Large intestine (tissue), 12 donors: ENCODE measurements at places on chromosomes 1 and 21. TPM values are rescaled to one million over a fixed set of nuclear protein-coding genes. Genes with fewer than 3 reads are reported as not detected.
A peak's percentile ranks its signal among the peaks of the same experiment; 100 is the strongest.

Gene TMEM54
- 27.7 TPM for polyA plus RNA-seq

- no peak for DNase-seq
- no peaks in the 10 kb centered on the region for H3K4me1 ChIP-seq
- H3K27ac ChIP-seq: no peak overlapping the region
- no peak overlapping the region for H3K4me3 ChIP-seq
- H3K36me3 ChIP-seq: no peaks in the 10 kb centered on the region
These were observed 77.3 kb upstream of the TSPAN2 start for GRCh38 chr1:115166531-115167091.

DNA sequence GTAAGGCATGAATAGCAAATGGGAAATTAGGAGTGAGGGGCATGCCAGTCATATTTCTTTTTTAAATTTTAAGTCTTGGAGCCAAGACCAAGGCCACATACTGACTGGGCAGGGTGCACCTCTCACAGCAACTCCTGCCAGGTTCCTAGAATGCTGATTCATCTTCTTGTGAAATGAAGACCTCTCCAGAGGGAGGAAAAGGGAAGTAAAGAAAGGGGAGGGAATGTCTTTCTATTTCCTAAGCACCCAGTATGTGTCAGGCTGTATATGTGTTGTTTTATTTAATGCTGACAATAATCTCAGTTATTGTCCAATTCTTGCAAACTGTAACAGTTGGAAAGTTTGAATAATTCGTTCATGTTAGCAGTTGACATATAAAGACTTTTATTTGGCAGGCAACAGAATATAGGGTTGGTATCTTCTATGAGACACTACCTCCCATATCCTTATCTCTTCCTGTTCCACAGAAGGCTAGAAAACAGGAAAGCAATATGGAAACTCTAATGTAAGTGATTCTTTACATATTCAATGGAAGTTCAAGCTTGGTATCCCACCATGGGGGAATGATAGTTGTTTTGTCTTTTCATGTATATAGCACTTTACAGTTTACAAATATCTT, 259.1 kb upstream of the USP24 start:
- no peak overlapping the region for H3K4me3 ChIP-seq
- peaks cover 41% of the 10 kb centered on the region for H3K4me1 ChIP-seq
- no peaks in the 10 kb centered on the region for H3K27me3 ChIP-seq
- no peaks in the 10 kb centered on the region for H3K36me3 ChIP-seq
- peak; percentile 41 for DNase-seq

DNA sequence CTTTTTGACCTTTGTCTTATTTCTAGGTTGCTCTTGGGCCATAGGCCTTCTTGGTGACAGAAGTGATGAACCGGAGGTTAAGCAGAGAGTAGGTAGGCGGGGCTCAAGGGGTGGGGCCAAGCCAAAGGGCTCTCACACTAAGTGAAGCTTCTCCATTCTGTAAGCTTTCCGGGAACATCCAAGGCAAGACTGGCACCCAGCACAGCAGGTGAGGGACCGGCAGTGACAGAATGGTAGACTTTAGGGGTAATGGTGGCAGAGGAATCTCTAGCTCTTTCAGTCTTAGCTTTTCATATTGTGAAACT, at the start of gene TNFAIP8L2:
Gene TNFAIP8L2 (plus strand): TSS at position 135 of the 305 bp plus-strand sequence. CDS start 2,049 bp downstream, outside the sequence.
- no peak within 1 kb of the TSS for H3K4me3 ChIP-seq
- no peaks in the 10 kb centered on the region for H3K27me3 ChIP-seq
- no peak within 1 kb of the TSS for H3K27ac ChIP-seq
- H3K36me3 ChIP-seq: peaks cover 40% of the 10 kb centered on the region
- H3K4me1 ChIP-seq: peaks cover 4% of the 10 kb centered on the region

Gene KRTAP12-1
- polyA plus RNA-seq: not detected

DNA sequence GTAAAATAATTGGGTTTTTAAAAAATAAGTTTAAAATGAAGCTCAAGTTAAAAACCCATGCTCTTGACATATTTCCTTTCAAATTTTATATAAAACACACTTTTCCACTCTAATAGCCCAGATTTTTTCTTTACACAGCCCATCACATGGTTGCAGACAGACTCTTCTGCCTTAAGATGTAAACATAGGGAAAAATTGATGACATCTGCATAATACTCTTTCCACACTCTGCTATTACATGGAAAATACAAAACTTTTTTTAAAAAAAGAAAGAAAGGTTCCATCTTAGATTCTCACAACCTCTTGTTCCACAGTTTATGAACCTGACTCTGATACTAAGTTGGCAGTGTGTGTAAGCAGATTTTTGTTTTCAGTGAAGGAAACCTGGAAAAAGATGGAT, 120.8 kb upstream of the ZNF648 start:
- H3K36me3 ChIP-seq: no peaks in the 10 kb centered on the region
- DNase-seq: no peak
- no peak overlapping the region for H3K4me3 ChIP-seq
- H3K27me3 ChIP-seq: no peaks in the 10 kb centered on the region
- H3K4me1 ChIP-seq: peaks cover 9% of the 10 kb centered on the region

GRCh38 chr1:182215764-182216163, 154.3 kb upstream of the ZNF648 start:
- no peak for DNase-seq
- H3K4me1 ChIP-seq: no peaks in the 10 kb centered on the region
- H3K4me3 ChIP-seq: no peak overlapping the region
- H3K27ac ChIP-seq: no peak overlapping the region
- no peaks in the 10 kb centered on the region for H3K36me3 ChIP-seq
- no peaks in the 10 kb centered on the region for H3K27me3 ChIP-seq

DNA sequence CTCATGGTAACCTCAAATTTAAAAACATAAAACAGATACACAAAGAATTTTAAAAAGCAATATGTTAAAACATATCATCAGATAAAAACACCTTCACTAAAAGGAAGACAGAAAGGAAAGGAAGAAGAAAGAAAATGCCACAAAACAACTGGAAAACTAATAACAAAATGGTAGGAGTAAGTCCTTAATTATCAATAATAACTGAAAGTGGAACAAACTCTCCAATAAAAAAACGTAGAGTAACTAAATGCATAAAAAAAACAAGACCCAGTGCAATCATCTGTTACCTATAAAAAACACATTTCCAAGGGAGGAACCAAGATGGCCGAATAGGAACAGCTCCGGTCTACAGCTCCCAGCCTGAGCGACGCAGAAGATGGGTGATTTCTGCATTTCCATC, 47.1 kb upstream of the ACADM start:
- H3K4me3 ChIP-seq: no peak overlapping the region
- H3K27ac ChIP-seq: no peak overlapping the region
- DNase-seq: no peak
- H3K36me3 ChIP-seq: no peaks in the 10 kb centered on the region

DNA sequence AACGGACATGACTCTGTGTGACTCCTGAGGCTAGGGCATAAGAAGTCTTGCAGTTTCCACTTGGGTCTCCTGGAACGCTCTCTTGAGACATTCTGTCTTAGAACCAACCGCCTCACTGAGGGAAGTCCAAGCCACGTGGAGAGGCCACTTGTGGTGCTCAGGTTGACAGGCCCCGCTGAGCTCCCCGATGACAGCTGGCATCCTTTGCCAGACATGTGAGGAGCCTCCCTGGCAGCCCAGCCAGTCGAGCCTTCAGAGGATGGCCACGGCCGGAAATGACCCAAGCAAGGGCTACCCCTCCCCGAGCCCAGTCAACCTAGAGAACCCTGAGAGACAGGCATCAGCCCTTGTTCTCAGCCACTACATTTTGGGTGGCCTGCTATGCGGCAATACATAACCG, 20.7 kb downstream of the PLEKHA6 start:
- peaks cover 53% of the 10 kb centered on the region for H3K4me1 ChIP-seq
- H3K36me3 ChIP-seq: peaks cover 6% of the 10 kb centered on the region
- no peak for DNase-seq
- peak overlapping the region; percentile 36 for H3K27ac ChIP-seq
- no peak overlapping the region for H3K4me3 ChIP-seq
- H3K27me3 ChIP-seq: no peaks in the 10 kb centered on the region

- H3K27me3 ChIP-seq: no peaks in the 10 kb centered on the region
- H3K4me1 ChIP-seq: peaks cover 13% of the 10 kb centered on the region
- H3K36me3 ChIP-seq: no peaks in the 10 kb centered on the region
- peak; percentile 76 for DNase-seq
- no peak overlapping the region for H3K4me3 ChIP-seq
- peak overlapping the region; percentile 73 for H3K27ac ChIP-seq
These were observed 183.6 kb upstream of the UBE2U start for GRCh38 chr1:64019818-64020217.

- no peak for DNase-seq
- H3K27ac ChIP-seq: no peak overlapping the region
- H3K36me3 ChIP-seq: no peaks in the 10 kb centered on the region
- H3K4me1 ChIP-seq: no peaks in the 10 kb centered on the region
- no peak overlapping the region for H3K4me3 ChIP-seq
These were observed 125.1 kb upstream of the FGGY start for GRCh38 chr1:59171788-59172187.

DNA sequence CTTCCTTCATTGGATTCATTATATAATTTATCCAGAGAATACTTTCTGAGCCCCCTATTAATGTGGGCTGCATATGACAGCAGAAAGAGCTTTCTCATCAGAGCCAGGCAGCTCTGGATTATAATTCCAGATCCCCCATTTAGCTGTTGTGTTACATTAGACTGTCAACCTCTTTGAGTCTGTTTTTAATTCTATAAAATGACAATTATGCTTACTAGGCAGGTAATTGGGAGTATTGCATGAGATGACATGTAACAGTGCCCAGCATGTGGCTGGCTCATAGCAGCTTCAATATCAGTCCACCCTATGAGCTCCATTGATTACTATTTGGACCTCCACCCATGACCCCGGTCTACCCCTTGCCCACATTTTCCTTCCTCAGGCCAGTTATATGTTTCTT, 49.6 kb downstream of the ABCA4 start:
- no peaks in the 10 kb centered on the region for H3K36me3 ChIP-seq
- no peak overlapping the region for H3K27ac ChIP-seq
- peaks cover 17% of the 10 kb centered on the region for H3K4me1 ChIP-seq
- no peak for DNase-seq
- no peaks in the 10 kb centered on the region for H3K27me3 ChIP-seq
- H3K4me3 ChIP-seq: no peak overlapping the region

DNA sequence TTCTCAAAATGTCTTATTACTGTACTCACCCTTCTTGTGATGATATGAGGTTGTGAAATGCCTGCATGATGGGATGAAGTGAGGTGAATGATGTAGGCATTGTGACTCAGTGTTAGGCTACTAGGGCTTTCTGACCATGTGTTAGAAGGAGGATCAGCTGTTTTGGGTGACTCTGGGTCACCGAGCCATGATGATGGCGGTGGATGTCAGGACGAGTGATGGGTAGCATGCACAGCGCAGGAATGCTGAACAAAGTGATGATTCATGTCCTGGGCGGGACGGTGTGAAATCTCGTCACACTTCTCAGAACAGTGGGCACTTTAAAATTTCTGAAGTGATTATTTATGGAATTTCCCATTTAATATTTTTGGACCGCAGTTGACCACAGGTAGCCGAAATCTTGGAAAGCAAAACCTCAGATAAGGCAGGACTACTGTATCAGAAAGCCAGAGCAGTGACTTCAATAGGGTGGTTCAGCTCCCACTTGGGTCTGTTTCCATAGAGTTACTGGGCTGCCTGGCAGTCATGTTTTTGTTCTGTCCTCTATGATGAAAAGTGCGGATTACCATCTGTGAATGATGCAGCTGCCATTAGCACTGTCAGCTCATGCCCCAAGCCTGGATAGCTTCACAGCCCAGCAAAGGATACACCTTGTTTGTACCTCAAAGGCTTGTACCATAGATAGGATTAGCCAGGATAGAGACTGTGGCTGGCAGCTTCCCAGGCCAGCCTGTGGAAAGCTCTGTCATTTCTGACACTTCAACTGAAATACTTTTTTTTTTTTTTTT, 26.6 kb downstream of the IL6R start:
- DNase-seq: no peak
- H3K4me1 ChIP-seq: peaks cover 45% of the 10 kb centered on the region
- no peaks in the 10 kb centered on the region for H3K36me3 ChIP-seq
- H3K27me3 ChIP-seq: no peaks in the 10 kb centered on the region
- H3K27ac ChIP-seq: no peak overlapping the region

Gene CGN
- polyA plus RNA-seq: 145 TPM

GRCh38 chr1:234497589-234497988, 18.6 kb upstream of the TARBP1 start:
- no peak for DNase-seq
- H3K27ac ChIP-seq: no peak overlapping the region
- H3K36me3 ChIP-seq: no peaks in the 10 kb centered on the region

DNA sequence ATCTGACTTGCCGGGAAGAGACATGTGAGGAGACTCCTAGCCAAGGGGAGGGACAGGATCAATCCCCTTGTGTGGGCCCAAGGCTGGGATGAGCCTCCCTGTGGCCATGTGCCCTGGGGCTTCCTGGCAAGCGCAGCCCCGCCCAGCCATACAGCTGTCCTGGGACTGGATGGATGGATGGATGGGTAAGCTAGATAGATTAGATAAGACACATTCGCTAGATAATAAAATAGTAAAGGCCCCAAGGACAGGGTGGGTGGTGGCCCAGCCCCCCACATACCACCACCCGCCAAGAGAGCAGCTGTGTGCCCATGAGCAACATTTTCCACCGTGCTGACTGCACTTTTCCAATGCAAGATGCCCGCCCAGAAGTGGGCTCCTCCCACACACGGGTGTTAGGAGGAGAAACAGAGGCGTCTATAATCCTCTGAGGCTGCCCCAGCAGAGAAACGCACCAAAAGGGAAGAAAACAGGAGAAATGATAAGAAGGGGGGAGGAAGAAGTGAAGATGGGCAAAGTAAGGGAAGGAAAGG, 25.1 kb downstream of the ZBTB17 start:
- H3K27me3 ChIP-seq: no peaks in the 10 kb centered on the region
- H3K4me1 ChIP-seq: peaks cover 29% of the 10 kb centered on the region
- peak; percentile 42 for DNase-seq
- peak overlapping the region; percentile 24 for H3K27ac ChIP-seq
- no peak overlapping the region for H3K4me3 ChIP-seq
- peaks cover 27% of the 10 kb centered on the region for H3K36me3 ChIP-seq

- H3K4me1 ChIP-seq: no peaks in the 10 kb centered on the region
- H3K27me3 ChIP-seq: peaks cover 3% of the 10 kb centered on the region
- no peaks in the 10 kb centered on the region for H3K36me3 ChIP-seq
These were observed 10.0 kb upstream of the RYR2 start for GRCh38 chr1:237032029-237032428.

- no peak for DNase-seq
- no peak overlapping the region for H3K27ac ChIP-seq
- no peak overlapping the region for H3K4me3 ChIP-seq
These were observed 4.9 kb upstream of the KDF1 start for GRCh38 chr1:26965213-26965612.

DNA sequence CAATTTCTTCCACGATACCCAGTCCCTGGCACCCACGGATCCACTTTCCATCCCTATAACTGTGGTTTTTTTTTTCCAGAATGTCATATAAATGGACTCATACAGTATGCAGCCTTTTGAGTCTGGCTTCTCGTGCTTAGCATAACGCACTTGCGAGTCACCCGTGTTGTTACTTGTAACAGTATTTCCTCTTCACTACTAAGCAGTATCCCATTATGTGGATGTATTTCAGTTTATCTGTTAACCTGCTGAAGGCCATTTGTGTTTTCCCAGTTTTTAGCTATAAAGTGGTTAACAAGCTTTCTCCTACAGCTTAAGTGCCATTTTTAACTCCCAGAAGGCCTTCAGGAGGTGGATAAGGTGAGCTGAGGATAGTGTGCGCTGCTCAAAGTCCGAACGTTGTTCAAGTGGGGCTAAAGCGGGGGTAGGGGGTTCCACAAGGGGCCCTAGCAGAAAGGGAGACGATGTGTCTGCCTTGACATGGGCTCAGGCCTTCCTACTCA, 829 bp downstream of the ADAR start:
- peak overlapping the region; percentile 87 for H3K4me3 ChIP-seq
- no peak for DNase-seq
- peaks cover 23% of the 10 kb centered on the region for H3K4me1 ChIP-seq

Gene LAMC1
- polyA plus RNA-seq: 93.3 TPM

GRCh38 chr1:94087193-94087592, 33.8 kb downstream of the ABCA4 start:
- no peaks in the 10 kb centered on the region for H3K4me1 ChIP-seq
- no peaks in the 10 kb centered on the region for H3K36me3 ChIP-seq
